Activated CD4-positive, alpha-beta memory T cell treated with anti-CD3 and anti-CD28 coated beads, Interleukin-2, amount 10 ng/mL, durations not matched to agents 7 days and 5 days (primary cell): ENCODE measurements at places on chromosomes 12 and 14.

DNA sequence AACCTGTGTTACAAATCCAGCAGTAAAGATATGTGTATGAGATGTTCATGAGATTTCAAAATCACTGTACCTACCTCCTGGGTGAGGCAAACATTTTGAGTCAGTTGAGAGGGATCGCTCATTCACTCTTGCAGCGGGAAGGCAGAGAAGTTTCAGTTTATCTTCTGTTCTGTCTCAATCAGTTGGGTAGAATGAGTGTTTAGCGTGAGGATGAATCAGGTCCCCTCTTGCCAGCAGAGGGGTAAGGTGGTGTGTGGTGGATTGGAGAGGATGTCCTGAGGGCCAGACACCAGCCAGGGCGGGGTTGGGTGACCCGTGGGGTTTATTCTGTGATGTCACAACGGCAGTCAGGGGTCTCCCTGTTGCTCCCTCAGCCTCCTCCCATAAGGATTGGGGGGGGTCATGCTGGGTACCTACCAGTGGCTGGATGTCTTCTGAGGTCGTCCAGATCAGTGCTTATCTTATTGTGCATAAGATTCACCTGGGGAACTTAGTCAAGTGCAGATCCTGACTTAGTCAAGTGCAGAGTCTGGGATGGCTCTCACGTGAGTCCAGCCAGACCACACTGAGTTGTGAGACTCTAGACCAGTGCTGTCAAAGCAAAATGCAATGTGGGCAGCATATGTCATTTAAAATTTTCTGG lies at the start of gene GSG1:
TSS of gene GSG1 (minus strand) at position 277 of the 643 bp plus-strand sequence. CDS start at position 122, 155 bp downstream.
- DNase-seq: peak; percentile 32

- no peak for DNase-seq
Observed at GRCh38 chr12:25981597-25981996, 23.1 kb downstream of the RASSF8 start.

GRCh38 chr12:1947081-1947480 lies 28.6 kb upstream of the CACNA2D4 start:
- no peak for DNase-seq

DNA sequence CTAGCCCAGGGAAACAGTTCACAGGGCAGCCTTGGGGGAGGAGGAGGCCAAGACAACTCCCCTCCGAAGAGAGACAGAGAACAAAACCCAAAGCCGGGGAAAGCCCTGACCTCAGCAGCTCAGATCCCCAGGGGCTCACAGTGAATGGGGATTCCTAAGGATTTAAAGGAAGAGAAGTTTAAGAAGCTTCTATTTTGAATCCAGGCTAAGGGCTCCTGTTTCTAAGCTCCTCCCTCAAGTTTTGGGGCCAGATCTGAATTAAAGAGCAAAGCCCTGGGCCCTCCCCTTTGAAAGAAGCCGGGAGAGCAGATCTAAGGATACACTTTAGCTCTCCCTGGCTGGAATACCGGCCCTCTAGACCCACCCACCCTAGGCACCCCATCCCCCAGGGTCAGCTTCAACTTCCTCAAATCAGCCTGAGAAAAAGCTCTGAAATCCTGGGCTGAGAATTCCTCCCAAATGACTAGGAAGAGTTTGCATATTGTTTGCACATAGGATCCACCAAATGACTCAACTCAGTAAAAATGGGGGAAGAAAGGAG lies 3.9 kb downstream of the KDM2B start:
- DNase-seq: no peak

GRCh38 chr12:15329891-15330290 lies 7.6 kb downstream of the PTPRO start:
- no peak for DNase-seq

GRCh38 chr14:104186575-104186974 lies 48.2 kb downstream of the KIF26A start:
- no peak for DNase-seq

GRCh38 chr14:87935081-87935828 lies 57.7 kb downstream of the GALC start:
- DNase-seq: no peak

- DNase-seq: peak; percentile 23
Observed at GRCh38 chr14:61780125-61780524, 17.9 kb downstream of the SNAPC1 start.

DNA sequence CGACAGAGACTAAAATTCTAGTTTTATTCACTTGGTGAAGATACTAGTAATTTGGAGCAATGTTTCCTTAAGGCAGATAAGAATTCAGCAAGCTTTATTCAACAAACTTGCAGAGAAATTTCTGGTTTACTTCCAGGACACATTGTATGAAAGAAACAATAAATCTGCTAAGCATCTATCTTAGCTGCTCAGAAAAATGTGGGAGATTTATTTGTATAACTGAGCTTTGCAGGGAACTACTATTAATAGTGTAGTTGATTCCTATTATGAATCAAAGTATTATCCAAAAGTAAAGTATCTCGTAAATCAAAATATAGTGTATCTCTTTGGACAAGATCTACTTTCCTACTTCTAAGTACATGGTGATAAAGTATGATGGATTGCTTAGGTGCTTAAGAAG lies 239.4 kb upstream of the TMTC1 start:
- DNase-seq: no peak

- DNase-seq: no peak
Observed at GRCh38 chr12:19822476-19822875, 383.2 kb downstream of the AEBP2 start.

DNA sequence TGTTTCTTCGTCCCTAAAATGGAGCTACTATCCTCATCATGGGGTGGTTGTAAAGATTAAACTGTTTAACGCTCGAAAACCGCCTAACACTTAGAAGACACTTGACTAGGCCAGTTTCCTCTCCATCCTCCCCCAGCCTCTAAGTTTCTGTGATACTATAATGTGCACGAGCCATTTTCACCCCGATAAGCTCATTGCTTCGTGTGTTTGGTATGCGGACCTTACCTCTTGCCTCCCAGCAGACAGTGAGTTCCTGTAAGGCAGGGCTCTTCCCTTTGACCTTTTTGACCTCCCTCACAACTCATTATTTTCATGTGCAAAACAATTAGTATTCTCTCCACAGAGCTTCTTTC lies 499 bp upstream of the GXYLT1 start:
- peak; percentile 18 for DNase-seq

- no peak for DNase-seq
Observed at GRCh38 chr14:76911473-76911872, 85.3 kb downstream of the LRRC74A start.

DNA sequence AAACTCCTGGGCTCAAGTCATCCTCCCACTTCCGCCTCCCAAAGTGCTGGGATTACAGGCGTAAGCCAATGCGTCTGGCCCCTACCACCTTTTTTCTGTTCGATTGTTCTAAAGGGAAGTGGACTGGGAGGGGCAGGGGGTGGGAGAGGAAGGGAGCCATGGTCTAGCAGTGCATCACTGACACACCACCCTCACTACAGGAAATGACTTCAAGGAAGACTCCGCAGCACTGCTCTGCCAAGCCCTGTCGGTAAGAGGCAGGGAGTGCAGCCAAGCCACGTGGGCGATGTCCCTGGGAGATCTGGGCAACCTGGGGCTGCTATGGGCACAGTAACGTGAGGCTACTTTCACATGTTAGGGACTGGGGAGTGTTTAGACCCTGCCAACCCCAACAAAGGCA lies 18.0 kb downstream of the LRRC74A start:
- peak; percentile 74 for DNase-seq
